ENCODE measurements at places on chromosomes 2 and 18.

DNA sequence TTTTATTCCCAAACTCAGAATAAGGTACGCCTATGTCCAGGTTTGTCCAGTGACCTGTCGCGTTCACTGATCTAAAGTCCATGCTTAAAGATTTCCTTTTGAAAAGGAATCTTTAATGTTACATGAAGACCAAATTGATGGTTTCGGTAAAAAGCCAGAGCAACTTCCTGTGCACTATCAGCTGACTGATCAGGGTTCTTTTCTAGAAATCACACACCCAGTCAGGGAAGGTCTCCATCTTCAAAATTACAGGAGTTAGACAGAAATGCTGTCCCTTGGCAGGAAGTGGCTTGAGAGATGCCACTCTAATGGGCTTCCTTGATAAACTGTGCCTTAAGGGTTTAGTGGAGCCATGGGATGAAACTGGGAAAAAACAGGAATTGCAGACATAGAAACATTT, 14.7 kb upstream of the ARHGAP25 start:
- DNase-seq = no peak

- DNase-seq = no peak
Measured at GRCh38 chr2:228239207-228239906, 57.9 kb upstream of the SPHKAP start.

GRCh38 chr2:232255033-232255432, 123.5 kb upstream of the ALPP start:
- no peak for DNase-seq

DNA sequence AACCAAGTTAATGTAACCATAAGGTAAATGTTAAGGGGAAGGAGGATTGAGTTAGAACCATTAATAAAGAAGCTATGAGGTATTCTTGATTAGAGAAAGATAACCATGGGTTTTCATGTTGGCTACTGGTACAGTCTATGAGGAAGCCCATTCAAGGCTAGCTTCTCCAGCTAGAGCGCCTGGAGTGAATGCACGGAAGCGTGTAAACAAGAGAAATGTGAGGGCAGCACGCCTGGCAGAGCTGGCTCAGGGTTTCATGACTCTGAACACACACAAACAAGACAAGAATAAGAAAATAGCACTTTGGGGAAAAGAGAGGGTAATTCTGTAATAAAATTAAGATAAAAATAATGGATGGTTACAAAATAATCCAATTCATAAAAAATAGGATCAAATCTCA, 255.3 kb downstream of the PDE11A start:
- no peak for DNase-seq

- no peak for DNase-seq
Measured at GRCh38 chr2:15460112-15460620, 101.0 kb downstream of the NBAS start.

GRCh38 chr2:190679391-190679790, 30.5 kb downstream of the NAB1 start:
- DNase-seq = no peak

- DNase-seq = no peak
Measured at GRCh38 chr2:107322416-107322815, 436.4 kb upstream of the ST6GAL2 start.

DNA sequence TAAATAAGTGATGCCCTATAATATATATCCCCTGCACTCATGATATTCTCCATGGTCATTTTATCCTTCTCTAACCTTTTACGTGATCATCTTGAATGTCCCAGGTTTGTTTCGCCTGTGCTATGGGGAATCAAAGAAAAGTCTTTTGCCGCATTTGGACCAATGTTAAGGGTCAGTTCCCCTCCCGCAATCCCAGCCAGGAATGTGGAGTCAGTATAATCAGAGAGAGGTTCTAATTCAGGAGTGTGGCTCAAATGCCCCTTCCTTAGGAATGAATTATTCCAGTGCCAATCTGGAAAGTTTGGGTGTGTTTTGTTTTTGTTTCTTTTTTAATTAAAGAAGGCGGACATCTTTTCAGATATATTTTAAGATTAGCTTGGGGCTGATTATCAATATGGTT, 41.8 kb downstream of the PMS1 start:
- DNase-seq = no peak

DNA sequence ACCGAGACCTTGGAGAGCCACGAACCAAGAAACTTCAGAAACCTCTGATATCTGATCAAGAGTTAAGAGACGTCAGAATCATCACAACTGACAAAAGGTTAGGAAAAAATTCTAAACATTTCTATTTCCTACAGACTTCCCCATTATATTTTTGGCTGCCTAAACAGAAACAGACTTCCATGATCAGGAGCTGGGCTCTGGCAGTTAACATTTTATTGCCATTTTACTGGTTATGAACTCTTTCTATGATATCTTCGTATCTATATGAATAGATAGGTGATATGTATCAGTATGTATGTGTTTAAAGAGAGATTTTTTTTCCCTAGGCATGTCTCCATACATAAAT, 31.1 kb upstream of the PPP1R1C start:
- no peak for DNase-seq

GRCh38 chr2:72340665-72341064, 193.0 kb upstream of the CYP26B1 start:
- no peak for DNase-seq

DNA sequence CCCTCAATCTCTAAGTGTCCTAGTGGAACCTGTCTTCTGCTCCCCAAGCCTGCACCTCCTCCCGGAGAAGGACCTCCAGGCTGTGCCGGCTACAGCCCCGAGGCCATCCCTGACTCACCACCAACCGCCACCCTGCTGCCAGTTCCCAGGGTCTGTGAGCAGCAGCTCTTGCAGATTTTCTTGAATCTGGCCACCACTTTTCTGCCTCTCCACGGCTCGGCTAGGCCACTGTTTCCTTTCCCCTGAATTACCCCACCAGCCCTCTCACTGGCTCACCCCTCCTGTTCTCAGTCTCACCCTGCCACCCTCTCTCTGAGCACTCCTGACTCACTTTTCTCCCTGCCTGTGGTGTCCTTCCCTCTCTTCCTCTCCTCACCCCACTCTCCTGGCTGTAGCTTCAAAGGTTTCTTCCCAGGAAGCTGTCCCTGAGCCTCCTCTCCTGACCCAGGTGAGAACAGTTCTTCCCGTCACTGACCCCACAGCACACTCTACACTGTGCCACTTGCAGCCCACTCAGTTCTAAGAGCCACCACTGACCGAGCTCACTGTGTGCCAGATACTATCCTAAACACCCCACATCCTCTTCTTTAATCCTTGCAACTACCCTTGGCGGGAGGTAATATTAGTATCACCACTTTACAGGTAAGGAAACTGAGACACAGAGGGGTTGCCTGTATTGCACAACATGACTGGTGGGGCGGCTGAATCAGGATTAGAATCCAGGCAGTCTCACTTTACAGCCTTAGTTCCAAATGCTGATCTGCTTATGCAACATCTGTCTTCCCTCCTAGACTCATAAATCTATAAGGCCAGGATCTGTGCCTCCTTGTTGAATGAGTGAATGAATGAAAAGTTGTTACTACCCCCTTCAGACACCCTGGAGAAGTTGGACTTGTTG, 111.6 kb downstream of the SMAD7 start:
- no peak for DNase-seq

DNA sequence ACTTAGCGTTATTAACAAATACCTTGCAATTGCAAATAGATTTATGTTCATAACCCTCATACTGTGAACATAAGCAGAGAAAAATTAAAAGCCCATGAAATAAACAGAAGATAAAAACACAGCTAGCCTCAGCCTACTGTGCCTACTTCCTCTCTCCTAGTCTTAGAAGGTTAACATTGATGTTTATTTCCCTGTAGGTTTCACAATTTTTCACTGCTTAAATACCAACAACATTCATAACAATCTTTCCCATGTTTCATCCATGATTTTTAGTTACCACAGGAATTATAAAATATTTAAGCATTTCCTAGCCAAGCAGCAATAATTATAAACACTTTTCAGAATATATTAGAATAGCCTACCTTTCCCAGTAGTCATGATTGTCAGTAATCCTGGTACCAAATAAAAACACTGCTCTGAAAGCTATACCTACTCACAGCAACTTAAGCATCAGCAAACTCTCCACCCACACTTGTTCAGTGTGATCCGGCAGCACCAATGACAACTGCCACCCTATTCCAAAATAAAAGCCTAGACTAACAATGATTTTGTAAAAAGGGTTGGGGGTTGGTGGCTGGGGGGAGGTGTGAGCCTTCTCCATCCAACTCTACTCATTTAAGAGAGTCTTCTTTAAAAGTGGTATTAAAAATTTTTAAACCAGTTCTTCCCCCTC, 40.6 kb upstream of the RNU4ATAC start:
- DNase-seq = no peak

DNA sequence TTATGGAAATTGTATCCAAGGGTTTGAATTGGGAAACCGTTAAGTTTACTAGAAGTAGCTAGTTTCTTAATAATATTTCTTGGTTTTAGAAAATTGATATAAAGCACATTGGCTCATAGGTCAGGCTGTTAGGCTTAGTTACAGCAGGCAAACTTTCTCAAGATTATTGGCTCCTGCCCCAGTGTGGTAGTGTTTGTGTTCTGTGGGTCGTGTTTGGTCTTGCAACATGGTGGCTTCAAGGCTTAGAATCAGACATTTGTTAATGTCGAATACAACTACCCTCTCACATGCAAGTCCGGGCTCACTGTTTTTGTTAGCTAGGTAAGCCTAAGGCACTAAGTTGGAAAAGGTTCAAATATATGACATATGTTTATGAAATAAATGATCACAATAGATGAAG, 19.6 kb downstream of the CERS6 start:
- DNase-seq = no peak

DNA sequence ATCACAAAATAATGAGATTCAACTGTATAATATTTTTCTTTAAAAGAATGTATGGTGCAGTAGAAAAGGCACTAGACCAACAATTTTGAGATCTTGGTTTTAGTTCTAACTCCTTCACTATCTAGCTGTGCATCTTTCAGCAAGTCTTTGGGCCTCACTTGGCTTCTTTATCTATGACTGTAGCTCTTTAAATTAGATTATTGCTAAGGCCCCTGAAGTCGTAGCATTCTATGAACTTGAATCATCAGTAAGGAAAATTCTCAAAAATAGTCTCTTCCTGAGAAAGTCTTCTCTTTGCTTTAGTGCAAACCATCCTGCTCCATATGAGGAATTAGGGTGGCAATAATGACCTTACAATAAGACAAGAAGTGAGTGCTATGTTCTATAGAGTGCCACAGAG, 140.4 kb downstream of the FTCDNL1 start:
- DNase-seq = no peak

GRCh38 chr2:24210723-24211122, 35.9 kb downstream of the FAM228A start:
- DNase-seq = no peak

- no peak for DNase-seq
Measured at GRCh38 chr2:56680971-56681631, 497.3 kb downstream of the CCDC85A start.

GRCh38 chr18:3132700-3133099, 87.1 kb downstream of the MYOM1 start:
- DNase-seq = no peak

DNA sequence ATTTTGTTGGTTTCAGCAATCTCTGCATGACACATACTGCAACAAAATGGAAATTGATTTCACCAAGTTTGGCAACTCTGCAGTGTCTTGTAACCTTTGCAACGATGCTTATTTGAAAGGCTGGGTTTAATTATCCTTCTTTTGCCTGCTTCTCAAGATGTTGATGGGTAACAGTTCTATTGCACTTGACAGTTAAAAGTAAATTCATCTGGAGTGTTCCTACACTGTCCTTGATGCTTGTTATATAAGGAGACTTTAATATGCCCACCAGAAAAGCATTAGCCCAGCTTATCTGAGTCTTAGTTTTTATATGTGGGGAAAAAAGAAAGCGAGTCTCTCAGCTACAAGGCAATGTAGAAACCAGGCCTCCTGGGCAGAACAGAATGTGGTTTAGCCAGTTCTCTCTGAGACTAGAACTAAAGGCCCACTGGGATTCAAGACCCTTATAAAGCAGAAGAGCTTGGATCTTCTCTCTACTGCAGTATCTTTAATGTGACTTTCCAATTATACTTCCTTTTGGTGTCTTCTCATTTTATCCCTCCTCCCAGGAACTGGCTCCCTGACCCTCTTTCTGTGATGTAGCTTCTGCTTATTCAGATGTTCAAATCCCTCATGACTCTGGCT, 106.8 kb upstream of the LYPD6 start:
- no peak for DNase-seq

DNA sequence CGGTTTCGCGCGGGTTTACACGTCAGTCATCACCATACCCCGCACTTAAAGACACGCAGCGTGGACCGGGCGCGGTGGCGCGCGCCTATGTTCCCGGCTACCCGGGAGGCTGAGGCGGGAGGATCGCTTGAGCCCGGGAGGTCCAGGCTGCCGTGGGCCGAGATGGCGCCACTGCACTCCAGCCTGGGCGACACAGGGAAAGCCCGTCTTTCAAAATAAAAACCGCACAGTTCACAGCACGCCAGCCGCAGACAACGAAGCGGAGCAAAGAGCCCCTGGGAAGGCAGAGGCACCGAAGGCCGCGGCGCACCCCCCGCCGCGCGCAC, 328 bp downstream of the DTYMK start:
- DNase-seq = no peak

- no peak for DNase-seq
Measured at GRCh38 chr2:237643582-237644380, 16.4 kb downstream of the LRRFIP1 start.

DNA sequence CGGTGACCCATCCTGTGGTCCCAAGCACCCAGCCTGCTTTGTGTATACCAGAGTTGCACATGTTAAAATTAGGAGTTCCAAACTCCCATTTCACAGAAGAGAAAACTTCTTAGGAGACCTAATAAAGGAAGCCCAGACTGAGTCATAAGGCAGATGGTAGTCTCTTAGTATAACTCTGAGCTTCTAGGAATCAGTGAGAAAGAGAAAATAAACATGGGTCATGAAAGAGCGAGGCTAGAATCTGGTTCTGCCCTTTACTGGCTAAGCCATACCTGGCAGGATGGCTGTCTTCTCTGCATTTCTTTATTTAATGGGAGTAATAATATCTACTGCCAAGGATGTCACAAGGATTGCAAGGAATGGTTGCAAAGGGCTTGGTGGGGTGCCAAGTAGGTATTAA, 101.2 kb upstream of the TRIB2 start:
- DNase-seq = no peak

DNA sequence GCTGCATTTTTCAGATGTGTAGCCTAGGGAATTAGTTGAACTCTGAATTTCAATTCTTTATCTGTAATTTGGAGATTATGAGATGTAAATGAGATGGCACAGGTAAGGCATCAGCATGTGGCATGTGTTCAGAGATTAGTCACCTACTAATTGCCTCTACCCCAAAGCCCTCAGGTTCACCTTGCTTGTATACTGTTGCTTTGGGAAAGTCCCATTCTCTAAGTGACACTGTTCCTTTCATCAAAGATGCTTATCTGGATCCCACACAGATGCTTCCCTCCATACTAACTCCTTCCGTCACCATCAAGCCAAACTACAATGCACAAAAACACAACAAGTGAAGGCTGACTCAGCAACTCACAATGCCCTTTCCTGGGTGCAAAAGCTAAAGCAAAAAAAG, 143.7 kb downstream of the LRATD1 start:
- no peak for DNase-seq

Measured in activated CD4-positive, alpha-beta T cell treated with anti-CD3 and anti-CD28 coated beads for 1 hour (primary cell).